ENCODE measurements at places on chromosomes 5 and 9.

DNA sequence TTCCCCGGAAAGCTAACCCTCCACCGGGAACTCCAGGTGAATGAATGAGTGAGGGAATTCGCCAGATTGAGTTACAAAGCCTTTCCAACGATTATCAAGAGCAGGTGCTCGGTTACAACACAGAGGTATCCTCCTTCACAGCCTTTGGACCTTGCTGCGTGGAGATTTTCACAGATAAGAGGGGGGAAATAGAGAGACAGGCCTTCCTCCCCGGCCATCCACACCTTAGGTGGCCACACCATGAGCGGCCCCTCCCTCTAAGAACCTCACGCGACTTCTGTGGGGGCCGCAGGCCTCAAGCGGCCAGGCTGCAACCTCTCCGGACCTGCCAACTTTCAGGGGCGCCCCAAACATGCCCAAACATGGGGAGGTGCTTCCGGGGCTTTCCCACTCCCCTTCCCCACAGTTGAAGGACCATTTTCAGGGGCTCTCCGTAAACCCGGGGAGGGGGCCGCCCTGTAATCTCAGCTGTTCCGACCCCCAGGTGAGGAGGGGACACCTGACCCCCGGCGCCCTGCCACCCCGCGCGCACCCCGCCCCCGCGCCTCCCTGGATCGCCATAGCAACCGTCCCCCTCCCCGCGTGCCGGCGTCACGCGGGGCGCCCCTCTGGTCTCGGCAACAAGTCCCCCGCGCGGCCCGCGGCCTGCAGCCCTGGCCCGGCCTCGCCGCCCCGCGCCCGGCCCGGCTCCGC, 603 bp downstream of the DENND1A start:
- DNase-seq = no peak

GRCh38 chr5:149357370-149358293, at the start of gene PCYOX1L:
Gene PCYOX1L (plus strand): TSS chr5:149358046. CDS start chr5:149358069, 23 bp downstream.
- DNase-seq = peak; percentile 95

DNA sequence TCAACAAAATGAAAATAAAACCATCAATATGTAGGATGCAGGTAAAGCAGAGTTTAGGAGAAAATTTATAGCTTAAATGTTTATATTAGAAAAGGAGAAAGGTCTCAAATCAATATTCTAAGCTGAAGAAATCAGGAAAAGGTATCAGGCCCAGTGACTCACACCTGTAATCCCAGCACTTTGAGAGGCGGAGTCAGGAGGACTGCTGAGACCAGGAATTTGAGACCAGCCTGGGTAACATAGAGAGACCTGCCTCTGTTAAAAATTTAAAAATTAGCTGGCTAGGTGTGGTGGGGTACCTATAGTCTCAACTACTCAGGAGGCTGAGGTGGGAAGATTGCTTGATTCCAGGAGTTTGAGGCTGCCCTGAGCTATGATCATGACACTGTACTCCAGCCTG, 32.2 kb downstream of the CCDC69 start:
- DNase-seq = no peak

GRCh38 chr5:131163276-131164119, 1.6 kb downstream of the HINT1 start:
- DNase-seq = no peak

DNA sequence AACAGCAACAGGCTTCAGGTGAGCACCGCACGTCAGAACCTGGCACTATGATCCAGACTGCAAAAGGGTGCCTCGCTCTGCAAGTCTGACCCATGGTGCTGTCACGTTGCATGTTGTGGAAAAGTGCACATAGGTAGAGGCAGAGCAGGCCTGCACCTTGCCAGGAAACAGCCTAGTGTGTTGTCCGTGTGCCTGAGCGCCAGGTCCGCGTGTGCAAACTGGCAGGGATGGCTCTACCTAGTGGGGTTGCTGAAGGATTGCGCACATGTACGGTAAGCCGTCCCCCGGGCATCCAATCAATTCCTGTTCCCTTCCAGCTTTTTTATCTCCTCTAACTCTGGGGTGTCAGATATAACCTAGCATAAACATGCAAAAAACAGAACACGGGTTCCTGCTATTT, 219.5 kb downstream of the NXNL2 start:
- DNase-seq = no peak

Measured in COR-L47 (cell line).